ENCODE measurements at places on chromosomes 16 and 17. TPM values are rescaled to one million over a fixed set of nuclear protein-coding genes. Genes with fewer than 3 reads are reported as not detected.

Gene CACNG5
- not detected for total RNA-seq

Gene KRTAP4-5
- 1.3 TPM for total RNA-seq

Gene TNS4
- 25.6 TPM for total RNA-seq

Gene TERB1
- 0.10 TPM for total RNA-seq

Gene CDH11
- 102 TPM for total RNA-seq

Gene MYH2
- 79.7 TPM for total RNA-seq

Gene RUNDC3A
- 7.6 TPM for total RNA-seq

Gene HSF4
- total RNA-seq, result 14.3 TPM

Measured in skin of body (tissue), 3 donors.